ENCODE measurements at places on chromosomes 12 and 14.

DNA sequence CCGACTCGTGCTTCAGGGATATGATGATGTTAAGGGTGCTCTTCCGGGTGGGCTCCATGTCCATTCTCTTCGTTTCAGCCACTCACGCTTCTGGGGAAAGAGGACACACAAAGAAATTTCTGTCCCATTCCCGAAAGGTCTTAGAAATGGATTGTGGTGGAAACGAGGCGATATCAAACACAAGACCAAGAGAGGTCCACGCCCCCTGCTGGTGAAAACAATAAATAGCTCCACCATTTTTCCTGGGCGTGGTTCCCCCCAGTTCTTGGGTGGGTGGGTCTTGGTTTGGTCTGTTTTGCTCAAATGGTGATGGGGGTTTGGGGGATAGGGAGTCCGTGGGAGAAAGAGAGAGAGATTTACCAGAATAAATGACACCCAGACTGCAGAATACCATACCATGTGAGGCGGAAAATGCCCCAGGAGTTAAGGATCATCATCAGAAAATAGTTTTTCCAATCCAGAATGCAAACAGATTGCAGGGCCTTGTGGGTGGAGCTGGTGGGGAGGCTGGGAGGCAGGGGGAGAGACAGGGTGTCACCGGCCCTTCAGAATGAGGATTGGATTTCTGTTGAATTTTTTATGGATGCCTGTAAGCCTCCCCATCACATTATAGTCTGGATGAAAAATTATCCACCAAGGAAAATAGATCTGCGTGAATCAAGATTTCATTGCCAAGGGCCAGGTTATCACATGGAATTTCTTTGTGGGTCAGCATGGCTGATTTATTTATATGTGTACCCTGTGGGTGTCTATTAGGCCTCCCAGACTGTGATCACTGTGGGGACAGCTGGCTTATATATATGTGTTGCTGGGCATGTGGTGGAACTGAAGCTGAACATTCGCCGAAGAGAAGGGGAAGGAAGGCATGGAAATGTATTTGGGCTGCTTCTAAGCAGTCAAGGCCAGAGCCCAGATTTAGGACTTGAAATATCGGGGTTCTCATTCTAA, 55.8 kb downstream of the SRRM4 start:
- ATAC-seq, result no peak

DNA sequence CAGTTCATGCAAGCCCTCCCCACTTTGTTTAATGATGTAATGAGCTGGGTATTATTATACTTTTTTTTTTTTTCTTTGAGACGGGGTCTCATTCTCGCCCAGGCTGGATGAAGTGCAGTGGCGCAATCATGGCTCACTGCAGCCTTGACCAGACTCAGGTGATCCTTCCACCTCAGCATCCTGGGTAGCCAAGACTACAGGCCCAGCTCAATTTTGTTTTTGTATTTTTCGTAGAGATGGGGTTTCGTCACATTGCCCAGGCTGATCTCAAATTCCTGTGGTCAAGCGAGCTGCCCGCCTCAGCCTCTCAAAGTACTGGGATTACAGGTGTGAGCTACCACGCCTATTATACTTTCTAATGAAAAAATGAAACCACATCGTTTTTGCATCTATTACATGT, 4.5 kb upstream of the DCAF11 start:
- no peak for ATAC-seq

GRCh38 chr12:32115404-32116104, 8.9 kb downstream of the BICD1 start:
- no peak for ATAC-seq

- ATAC-seq, result no peak
These were observed 103.8 kb downstream of the EGLN3 start for GRCh38 chr14:33847066-33847465.

GRCh38 chr14:54566410-54567223, at the start of gene SAMD4A:
SAMD4A (plus strand) TSS chr14:54567128; CDS start chr14:54567917, 789 bp downstream.
- ATAC-seq, result peak; percentile 65

GRCh38 chr12:24077161-24077560, 127.7 kb upstream of the SOX5 start:
- no peak for ATAC-seq

- no peak for ATAC-seq
These were observed 4.6 kb upstream of the BIN2 start for GRCh38 chr12:51328587-51328986.

- no peak for ATAC-seq
These were observed 398.4 kb downstream of the DAD1 start for GRCh38 chr14:22190411-22191191.

GRCh38 chr14:63361790-63362189, 43.1 kb upstream of the GPHB5 start:
- ATAC-seq, result no peak

DNA sequence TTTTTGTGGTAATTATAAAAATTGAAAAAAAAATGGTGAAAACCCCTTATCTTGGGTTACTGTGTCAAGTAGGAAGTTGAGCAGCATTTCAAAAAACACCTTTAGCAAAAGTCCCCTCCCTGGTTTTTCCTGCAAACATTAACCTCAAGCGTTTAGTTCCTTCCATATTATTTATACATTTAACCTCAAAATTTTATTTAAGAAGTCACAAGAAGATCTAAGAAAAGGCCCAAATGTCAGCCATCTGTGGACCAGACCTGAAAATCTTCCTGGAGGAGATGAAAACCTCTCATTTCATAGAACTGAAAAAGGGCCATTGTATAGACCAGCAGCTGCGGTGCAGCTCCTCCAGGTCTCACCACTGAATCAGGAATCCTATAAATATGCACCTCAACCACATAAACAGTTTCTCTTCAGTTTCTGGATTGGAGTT, 40.4 kb upstream of the BTG1 start:
- ATAC-seq, result peak; percentile 66

DNA sequence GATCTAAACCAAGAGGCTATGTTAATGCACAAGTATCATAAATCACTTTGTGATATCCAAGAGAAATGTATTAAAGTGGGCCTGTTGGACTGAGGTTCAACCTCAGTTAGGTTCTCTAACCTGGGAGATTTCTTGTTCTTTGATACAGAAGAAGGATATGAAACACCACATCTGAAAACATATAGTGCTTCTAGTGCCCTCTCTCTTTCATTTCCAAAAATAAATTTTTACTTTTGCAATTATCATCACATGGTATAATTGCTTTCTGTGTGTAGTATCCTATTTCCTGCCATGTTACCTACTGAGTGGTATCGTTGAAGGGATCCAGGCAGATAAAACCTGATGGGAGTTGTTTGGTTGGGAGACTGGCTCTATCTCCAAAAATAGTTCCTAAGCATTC, 264.9 kb downstream of the CCER1 start:
- no peak for ATAC-seq

GRCh38 chr12:62785941-62786559, 148.9 kb downstream of the PPM1H start:
- ATAC-seq, result no peak

GRCh38 chr14:77151245-77151644, 9.7 kb upstream of the ZDHHC22 start:
- ATAC-seq, result no peak

DNA sequence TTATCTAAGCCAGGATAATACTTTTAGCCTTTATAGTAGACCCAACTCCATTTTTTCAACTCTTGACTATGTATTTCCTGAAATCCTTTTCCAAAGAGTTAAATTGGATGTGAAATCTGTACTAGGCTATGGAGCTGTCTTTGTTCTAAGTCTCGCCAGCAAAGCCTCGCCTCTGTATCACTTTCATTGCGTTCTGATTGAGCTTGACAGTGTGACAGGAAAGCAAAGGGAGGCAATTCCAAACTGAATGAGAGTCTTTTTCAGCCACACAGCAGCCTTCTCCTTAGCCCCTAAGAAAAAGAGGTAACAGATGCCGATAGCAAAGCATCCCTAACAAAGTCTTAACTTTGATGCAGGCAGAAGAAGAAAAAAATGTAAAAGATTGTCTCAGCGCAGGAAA, 154.6 kb upstream of the OTX2 start:
- ATAC-seq, result no peak

DNA sequence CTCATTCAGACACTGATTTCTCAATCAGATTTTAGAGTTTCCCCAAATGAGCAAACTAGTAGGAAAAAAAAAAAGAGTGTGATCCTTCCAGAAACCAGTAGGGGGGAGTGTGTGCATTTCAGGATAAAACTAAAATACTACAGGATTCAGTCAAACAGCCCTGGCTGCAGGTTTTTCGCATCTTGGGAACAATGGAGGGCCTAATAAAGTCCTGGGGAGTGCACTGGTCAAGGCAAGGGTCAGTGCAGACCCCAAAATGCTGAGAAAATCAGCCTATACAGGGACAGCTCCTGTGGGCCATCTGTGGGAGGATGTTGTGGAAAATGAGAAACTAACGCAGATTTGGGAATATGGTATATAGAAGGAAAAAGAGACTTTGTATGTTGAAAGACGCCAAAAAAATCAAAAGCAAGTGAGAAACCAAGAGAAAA, 22.2 kb upstream of the ABCD4 start:
- no peak for ATAC-seq

GRCh38 chr12:57093415-57094207, 4.7 kb downstream of the NAB2 start:
- ATAC-seq, result peak; percentile 60

GRCh38 chr14:103657471-103657870, 28.5 kb downstream of the KLC1 start:
- no peak for ATAC-seq

- no peak for ATAC-seq
These were observed 19.3 kb upstream of the KRT80 start for GRCh38 chr12:52210925-52211650.

- ATAC-seq, result no peak
These were observed 157.4 kb downstream of the EFCAB11 start for GRCh38 chr14:89797148-89797547.

- no peak for ATAC-seq
These were observed 1.3 kb upstream of the DYRK2 start for GRCh38 chr12:67647181-67647798.

DNA sequence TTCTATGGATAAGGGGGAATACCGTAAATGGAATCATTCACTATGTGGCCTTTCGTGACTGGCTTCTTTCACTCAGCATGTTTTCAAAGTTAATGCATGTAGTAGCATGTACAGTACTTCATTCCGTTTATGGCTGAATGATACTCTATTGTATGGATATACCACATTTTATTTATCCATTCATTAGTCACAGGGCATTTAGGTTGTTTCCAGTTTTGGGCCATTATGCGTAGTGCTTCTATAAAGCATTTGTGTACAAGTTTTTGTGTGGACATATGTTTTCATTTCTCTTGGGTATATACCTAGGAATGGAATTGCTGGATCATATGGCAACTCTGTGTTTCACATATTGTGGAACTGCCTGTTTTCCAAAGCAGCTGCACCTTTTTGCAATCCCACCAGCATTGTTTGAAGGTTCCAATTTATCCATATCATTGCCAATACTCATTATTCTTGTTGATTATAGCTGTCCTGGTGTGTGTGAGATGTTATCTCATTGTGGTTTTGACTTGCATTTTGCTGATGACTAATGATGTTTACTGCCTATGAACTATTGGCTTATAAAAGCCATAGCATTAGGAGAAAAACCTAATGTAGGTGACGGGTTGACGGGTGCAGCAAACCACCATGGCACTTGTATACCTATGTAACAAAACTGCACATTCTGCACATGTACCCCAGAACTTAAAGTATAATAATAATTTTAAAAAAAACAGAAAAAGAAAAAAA, 45.5 kb downstream of the ATF7IP start:
- no peak for ATAC-seq

DNA sequence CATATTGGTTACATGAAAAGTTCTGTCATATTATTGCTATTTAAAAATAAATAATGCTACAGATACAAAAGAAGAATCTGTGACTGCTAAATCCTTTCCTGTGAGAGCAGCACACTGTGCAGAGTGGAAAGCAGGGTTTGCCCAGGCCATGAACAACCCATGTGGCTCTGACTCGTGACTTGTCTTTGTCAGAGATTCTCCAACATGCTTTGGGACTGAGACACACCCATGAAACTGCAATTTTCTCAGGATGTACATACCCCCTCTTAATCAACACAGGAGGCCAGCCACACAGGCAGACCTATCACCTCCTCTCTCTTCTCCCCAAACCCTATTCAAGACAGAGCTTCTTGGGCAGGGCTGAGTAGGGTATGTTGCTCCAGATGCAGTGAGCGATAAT, 96.8 kb upstream of the NTF3 start:
- ATAC-seq, result no peak

DNA sequence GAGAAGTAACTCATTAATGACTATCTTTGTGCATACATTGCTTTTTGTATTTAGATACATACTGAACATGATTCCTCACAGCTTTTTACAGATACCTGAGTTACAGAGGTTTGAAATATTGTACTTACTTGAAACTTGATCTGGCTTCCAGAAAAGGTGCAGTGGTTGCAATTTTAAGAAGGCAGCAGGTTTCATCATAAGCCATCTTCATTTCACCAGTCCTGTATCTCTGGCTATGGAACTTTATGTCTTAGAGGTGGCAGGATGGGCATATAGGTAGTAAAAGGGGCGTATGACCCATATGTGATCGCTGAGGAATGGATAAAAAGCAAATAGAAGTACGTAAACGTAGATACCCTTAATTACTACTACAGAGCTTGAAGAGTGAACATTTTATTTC, 13.7 kb downstream of the ZBTB1 start:
- no peak for ATAC-seq

DNA sequence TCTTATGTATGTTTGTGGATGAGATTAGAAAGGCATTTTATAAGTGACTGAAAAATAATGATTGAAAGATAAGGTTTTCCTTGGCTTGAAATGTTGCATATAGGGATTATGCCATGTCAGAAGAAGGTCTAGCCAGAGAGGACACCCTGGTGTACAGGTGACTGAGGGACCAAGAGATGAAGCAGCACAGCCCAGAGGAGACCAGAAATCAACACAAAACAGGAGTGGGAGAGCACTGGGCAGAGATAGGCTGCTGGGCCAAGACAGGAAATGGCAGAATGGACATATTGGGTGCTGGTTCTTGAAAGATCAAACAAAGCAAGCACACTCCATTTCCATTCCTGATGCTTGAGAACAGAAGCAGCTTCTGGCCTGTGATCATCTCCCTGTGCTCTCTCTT, 24.4 kb upstream of the FRMD6 start:
- ATAC-seq, result no peak

DNA sequence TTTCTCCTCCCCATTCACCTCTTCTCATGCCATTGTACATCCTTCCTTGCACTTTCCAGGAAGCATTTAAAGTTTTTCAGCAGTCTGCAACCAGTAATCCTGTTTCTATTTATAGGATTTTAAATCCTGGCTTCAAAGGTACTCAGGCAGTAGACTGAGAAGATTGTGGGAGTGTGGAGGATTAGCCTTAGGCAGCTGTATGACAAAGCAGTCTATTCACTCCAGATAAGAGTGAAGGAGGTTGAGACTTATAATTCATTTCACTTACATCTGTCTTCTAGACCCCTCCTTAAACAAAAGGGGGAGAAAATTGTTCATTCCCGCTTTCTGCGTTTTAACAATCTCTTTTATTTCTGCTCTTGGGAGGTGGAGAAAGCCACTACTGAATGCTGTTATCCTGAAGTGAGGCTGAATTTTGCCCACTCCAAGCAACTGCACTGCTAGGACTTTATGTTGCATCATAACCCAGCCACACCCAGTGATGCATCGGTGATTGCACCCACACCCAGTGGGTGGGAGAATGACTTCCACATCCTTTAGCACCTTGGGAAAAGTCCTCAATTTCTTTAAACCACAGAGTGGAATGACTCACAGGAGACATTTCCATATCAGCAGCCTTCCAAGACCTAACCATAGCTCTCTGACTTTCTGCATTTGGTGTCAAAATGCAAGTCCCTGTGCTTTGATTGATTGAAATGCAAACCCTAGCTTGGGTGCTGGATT, 382.5 kb upstream of the ATP2B1 start:
- ATAC-seq, result no peak
